Inflammatory macrophage (primary cell): ENCODE measurements at places on chromosomes 2 and 18.

GRCh38 chr18:79779021-79779699 lies 18.6 kb upstream of the KCNG2 start:
- DNase-seq = no peak

DNA sequence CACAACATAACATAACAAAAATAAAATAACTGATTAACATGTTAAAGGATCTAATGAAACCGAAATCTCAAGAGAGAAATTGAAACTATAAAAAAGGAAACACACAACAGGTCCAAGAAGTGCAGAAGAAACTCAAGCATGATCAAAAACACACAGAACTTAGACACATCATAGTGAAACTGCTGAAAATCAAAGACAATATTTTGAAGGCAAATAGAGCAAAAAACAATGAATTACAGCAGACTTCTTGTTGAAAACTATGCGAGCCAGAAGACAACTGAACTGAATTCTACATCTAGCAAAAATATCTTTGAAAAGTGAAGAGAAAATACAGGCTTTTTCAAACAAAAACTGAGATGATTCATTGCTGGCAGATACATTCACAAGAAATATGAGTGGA lies 61.3 kb downstream of the UGP2 start:
- DNase-seq = no peak

- peak; percentile 72 for DNase-seq
These were observed 95.5 kb downstream of the DYSF start for GRCh38 chr2:71548646-71549425.

DNA sequence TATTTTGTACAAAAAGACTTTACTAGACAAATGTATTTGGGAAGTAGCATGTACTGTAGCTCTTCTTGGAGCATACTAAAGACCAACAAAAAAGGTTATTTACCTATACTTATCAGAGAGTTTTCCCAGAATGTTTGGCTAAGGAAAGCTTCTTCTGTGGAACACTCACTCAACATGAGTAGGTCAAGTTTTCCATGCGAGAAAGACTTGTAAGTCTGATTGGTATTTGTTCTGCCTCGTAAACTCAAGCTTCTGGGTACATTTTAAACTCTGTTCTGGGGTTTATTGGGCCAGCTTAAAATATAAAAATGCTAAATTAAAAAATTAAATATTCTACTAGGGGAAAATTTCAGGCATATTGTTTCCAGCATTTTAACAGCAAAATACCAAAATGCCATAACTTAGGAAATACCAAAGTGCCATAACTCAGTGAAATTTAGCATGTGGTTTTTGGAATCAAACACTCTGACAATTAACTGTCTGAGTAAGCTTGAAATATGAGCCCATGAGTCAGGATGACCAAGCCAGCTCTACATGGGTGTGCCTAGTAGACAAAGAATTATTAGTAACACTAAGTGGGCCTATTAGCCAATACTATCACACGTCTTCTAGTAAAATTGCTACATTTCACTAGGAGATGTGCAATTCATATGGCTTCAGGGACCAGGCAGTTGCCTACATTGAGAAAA lies 47.3 kb upstream of the SERPINE2 start:
- DNase-seq = peak; percentile 6

- peak; percentile 27 for DNase-seq
These were observed 32.8 kb downstream of the FAM124B start for GRCh38 chr2:224369028-224369632.

DNA sequence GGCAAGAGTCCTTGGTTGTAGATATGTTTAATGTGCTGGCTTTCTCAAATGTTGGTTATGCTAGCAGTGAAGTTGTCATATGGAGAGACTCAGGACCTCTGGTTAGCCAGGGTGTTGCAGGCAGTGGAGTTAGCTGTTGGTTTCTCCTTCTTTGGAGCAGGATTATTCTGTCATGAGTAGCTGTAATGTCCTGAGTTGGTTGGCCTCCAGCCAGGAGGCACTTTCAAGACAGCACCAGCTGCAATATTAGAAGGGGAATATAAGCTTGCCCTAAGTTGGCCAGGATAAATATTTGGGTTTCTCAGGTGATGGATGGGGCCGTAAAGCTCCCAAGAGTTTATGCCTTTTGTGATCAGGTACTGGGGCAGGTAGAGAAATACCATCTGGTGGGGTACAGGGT lies 65.5 kb downstream of the MSTN start:
- no peak for DNase-seq

GRCh38 chr2:241648453-241648852 lies 11.0 kb downstream of the ATG4B start:
- no peak for DNase-seq

GRCh38 chr2:23346781-23347180 lies 38.2 kb upstream of the KLHL29 start:
- DNase-seq = no peak

DNA sequence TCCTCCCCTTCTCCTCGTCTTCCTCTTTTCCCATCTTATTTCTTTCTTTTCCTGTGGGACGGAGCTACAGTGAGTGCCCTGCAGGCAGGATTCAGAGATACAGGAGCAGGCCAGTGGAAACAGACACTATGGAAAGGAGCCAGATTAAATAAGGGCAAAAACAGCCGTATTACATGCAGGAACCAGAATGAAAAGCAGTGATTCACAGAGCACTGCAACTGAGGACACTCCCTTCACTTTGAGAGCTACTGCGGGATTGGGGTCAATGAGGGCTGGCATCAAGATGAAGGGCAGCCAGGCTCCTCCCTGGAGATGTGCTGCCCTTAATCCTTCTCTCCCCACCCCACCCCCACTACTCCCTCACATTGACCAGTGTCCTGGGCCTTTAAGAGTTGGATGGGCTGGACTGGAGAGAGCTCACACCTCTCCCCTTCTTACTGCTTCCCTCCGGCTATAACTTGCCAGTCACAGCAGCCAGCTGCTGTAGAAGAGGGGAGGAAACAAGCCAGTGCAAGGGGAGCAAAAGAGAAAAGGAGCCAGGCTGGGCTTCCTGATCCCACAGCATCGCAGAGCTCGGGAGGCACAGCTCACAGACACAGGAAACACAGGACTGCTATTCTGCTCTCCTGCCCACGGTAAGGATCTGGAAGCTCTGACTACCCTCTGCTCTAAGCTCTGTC lies at the start of gene PLCD4:
TSS of gene PLCD4 (plus strand) at position 464 of the 680 bp plus-strand sequence. CDS start 7,841 bp downstream, outside the sequence.
- DNase-seq = no peak

GRCh38 chr2:10375570-10376281 lies 72.4 kb downstream of the ODC1 start:
- DNase-seq = peak; percentile 33

GRCh38 chr2:12715258-12716031 lies 1.3 kb upstream of the TRIB2 start:
- no peak for DNase-seq

GRCh38 chr2:64324746-64325410 lies 129.1 kb upstream of the LGALSL start:
- no peak for DNase-seq

DNA sequence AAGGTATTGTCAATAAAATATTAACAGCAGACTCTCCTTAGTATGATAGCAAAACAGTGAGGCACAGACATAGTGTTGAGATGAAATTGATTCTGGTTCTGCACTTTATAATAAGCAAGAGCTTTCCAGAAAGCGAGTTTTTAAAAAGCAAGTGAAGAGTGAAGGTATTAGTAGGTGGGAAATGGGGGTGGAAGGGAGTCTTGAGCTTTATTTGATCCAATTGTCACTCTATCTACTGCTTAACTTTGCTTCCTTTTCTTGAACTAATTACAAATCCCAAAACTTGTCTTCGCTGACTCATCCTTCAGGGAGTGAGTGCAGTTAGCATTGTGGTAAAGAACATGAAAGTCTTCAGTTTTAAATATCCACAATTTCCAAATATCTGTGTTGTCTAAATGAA lies 120.6 kb upstream of the BOD1L2 start:
- DNase-seq = no peak
